Bone marrow (tissue), 2 donors: ENCODE measurements at places on chromosomes 7 and 10.

- DNase-seq, result no peak
These were observed 21.6 kb downstream of the LIPJ start for GRCh38 chr10:88608052-88608732.

DNA sequence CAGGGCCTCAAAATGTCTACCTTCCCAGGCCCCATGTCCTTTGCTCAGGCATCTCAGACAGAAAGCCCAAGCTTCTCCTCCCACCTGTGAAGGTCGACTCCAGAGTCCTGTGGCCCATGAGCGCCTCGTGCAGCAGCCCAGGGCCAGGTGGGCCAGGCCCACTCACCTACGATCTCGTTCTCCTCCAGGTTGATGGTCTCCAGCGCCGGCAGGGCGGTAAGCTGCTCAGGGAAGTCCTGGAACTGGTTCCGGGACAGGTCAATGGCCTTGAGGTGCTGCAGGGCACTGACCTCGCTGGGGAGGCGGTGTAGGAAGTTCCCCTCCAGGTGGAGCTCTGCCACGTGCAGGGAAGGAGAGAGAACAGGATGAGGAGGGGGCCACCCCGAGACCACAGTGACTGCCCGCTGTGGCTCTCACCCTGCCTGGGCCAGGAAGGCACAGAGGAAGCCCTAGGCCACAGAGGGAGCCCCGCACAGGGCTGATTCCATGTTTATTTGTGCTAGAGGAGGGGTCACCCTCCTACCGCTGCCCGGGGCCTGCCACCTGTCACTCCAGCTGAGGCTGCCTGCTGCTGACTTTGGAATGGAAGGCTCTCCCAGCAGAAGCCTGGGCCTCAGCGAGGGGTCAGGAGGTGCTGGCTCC, 40.0 kb upstream of the NPFFR1 start:
- no peak for DNase-seq

GRCh38 chr7:100008525-100008924, 6.9 kb upstream of the ZKSCAN1 start:
- DNase-seq, result no peak

DNA sequence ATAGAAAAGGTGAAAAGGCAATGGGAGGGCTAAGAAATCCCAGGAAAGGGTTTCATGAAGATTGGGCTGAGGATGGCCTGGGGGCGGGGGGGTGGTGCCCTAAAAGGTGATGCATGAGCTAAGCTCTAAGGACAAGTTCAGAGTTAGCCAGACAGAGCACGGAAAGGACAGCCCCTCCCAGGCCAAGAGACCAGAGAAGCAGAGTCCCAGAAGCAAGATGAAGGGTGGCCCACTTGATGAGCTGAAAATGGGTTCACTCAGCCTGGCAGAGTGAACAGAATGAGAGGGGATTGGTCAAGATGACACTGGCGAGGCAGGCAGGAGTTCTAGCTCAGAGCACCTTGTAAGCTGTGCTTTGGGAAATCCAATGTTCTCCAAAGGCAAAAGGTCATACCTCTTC, 89.4 kb upstream of the GPR26 start:
- DNase-seq, result no peak

- no peak for DNase-seq
These were observed 172.3 kb upstream of the CTBP2 start for GRCh38 chr10:125332548-125333208.

GRCh38 chr10:112721080-112721698, 228.9 kb upstream of the TCF7L2 start:
- no peak for DNase-seq

- no peak for DNase-seq
These were observed 99.1 kb downstream of the ZNF680 start for GRCh38 chr7:64463636-64464375.

DNA sequence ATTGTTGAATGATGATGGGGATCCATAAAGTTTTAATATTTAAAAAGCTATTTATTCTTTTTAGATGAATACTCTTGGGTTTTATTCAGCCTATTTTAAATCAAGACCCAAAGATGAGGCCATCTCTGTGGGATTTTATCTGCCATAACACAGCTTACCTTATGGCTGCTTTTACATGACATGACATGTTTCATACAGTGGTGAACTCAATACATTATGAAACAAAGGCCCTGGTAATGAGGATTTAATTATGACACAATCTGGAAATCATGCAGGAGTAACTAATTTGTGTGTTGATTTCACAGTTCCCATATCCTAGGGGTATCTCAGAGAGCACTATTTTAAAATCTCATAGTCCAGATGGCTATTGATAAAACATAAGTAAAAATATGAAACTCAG, 661.8 kb upstream of the FZD8 start:
- no peak for DNase-seq

GRCh38 chr7:99296471-99296870, 23.8 kb downstream of the MYH16 start:
- no peak for DNase-seq

DNA sequence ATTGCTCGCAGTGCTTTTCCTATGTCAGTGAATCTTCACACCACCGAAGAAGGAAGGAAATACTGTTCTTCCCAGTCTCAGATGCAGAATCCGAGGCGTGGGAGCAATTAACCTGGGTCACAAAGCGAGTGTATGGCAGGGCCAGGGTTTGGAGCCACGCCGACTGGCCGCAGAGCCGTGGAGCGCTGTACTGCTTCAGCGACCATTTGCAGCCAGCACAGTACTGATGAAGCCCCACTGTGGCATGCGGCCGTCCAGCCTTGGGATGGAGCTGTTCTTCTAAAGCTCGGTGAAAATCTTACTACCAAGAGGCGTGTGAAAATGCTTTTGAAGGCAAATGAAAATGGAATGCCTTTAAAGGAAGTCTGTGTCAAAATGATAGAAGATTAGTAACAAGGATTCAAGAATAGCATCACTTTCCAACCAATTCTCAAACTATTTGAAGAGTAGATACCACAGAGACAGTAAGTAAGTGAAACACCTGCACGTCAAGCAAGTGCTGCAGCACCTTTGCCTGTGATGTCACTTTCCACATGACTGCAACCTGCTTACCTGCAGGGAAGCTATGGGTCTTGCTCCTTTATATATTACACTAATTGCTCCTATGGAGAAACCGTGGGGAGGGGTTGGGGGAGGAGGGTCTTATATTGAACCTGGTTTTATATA, 4.9 kb downstream of the PPP2R2D start:
- DNase-seq, result no peak

- peak; percentile 81 for DNase-seq
These were observed at the start of gene WDFY4 for GRCh38 chr10:48684792-48685623. Gene WDFY4 (plus strand): TSS chr10:48684873. CDS start chr10:48709733, 24,860 bp downstream.

DNA sequence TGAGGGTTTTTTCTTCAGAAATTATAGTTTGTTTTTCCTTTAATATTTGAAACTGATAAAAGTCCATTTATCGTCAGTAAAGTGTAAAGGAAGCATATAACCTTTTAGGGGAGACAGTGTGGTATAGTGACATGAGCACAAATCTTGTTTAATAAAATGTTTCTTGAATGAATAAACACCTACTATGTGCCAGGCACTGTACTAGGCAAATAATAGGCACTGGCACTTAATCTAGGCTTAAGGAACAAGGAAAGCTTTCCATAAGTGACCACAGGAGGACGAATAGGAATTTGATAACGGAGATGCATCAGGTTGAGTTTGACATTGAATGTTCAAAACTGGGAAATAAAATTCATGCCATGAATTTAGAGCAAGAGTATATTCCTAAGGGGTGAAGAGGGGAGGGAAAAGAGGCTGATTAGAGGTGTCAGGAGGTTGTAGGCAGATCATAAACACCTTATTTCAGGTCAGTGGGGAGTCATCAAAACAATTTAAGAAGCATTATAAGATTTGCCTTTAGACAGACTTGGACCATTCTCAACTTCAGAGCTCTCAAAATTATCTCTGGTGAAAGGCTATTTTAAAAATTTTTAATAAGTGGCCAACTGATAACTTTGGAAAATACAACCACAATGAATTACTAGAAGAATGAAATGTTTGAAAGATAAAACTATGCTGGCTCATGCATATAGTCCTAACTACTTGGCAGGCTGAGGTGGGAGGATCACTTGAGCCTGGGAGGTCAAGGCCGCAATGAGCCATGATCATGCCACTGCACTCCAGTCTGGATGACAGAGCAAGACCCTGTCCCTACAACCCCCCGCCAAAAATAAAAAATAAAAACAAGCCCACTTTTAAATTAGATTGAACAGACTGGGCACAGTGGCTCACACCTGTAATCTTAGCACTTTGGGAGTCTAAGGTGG, 22.4 kb downstream of the RALA start:
- DNase-seq, result no peak
